ENCODE measurements at places on chromosomes 16 and 17.

GRCh38 chr16:7849841-7850240, 517.2 kb downstream of the RBFOX1 start:
- no peak for DNase-seq

DNA sequence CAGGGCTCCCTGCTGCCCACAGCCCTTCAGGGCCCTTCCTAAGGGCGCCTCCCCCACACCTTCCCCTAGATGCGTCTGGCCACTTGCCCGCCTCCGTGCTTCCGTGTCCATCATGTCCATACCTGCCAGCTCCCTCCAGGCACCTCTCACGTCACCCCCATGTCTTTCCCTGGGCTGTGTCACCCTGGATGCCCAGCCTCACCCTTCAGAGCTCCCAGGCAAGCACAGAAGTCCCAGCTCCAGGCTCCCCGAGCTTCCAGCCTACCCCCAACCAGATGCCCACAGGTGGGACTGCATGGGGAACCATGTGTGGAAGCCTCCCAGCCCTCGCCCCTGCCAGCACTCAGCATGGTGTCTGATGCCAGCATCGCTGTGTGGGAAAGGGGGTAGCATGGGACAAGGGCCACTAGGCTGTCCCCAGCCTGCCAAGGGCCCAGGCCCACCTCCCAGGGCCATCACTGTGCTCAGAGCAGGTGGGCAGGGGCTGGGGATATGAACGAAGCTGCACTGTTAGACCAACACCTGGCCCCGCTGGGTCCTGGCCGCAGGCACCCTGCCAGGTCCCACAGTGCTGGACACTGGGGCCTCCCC, 1.9 kb upstream of the AXIN1 start:
- no peak for DNase-seq

GRCh38 chr17:4533523-4534504, 21.4 kb downstream of the MYBBP1A start:
- DNase-seq: no peak

DNA sequence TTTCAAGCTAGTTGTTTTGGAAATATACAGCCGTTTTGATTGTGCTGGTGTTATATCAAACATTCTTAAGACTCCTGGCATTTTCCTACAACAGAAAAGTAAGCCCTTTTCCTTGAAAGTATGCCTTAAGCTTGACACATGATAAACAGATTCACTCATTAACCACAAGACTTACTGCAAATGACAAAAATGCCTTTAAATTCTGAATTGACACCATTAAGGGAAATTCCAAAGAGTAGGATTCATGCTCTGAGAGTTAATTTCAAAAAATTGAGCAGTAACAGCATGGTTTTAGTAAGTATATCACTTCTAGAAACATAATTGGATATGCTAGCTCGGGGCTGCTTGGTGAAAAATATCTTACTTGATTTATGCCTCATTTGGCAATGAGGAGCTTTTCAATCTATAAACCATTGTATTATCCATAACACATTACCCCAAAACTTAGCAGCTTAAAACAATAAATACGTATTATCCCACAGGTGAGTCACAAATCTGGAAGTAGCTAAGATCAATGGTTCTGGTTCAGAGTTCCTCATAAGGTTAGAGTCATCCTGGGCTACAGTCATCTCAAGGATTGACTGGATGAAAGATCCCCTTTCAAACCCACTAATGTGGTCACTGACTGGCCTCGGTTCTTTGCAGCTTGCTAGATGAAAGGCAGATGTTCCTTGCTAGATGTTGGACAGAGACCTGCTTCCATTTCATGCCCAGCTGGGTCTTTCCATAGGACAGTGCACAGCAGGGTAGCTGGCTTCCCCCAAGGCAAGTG, 8.2 kb upstream of the PHAF1 start:
- no peak for DNase-seq

GRCh38 chr16:88013091-88013609, 61.9 kb downstream of the BANP start:
- DNase-seq: no peak

DNA sequence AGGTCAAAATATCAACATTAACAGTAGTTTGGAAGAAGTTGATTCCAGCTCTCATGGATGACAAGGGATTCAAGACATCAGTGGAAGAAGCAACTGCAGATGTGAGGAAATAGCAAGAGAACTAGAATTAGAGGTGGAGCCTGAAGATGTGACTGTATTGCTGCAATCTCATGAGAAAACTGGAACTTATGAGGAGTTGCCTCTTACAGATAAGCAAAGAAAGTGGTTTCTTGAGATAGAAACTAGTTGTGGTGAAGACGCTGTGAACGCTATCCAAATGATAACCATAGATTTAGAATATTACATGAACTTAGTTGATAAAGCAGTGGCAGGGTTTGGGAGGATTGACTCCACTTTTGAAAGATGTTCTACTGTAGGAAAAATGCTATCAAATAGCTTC, 67.8 kb downstream of the GOSR1 start:
- DNase-seq: no peak

All from activated T-helper 1 cell treated with anti-CD3 and anti-CD28 coated beads, Interleukin-2, amount 50 U/mL, for 16 hours (primary cell).